Activated CD8-positive, alpha-beta memory T cell treated with anti-CD3 and anti-CD28 coated beads, Interleukin-2, amount 50 U/mL, for 4 hours (primary cell): ENCODE measurements at places on chromosomes 13 and 19.

- DNase-seq = no peak
Measured at GRCh38 chr13:36310417-36311108, 12.9 kb upstream of the CCDC169 start.

- no peak for DNase-seq
Measured at GRCh38 chr19:15251749-15252397, 19.6 kb upstream of the EPHX3 start.

- DNase-seq = no peak
Measured at GRCh38 chr13:32115066-32115465, 83.5 kb downstream of the FRY start.

DNA sequence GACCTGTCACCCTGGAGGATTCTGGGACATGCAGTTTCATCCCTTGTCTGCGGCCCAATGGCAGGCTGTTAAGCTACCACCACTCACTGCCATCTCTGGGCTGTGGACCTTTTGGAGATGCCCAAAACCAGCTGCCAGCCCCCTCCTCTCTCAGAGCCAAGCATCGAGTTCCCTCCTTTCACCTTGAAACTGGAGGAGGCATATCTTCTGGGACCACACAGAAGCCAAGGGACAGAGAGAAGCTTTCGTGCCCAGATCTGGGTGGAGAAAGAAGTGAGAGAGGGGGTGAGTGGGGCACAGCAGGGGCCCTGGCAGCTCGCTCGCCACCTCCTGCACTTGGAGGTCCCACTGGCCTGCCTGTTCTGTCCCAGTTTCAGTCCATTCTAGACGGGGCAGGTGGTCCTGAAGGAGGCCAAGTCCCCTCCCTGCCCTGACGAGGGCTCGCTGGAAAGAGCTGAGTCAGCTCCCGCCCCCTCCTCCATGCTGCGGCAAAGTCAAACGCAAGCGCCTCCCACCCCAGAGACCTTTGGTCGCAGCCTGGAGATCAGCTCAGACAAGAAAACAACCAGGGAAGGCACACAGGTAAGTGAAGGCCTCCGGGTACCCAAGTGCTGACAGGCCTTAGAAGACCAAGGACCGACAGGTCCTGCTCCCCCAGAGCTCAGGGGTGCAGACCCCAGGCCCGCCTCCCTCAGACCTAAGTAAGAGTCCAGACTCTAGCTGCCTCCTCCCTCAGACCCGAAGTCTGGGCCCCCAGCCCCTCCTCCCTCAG lies 3.8 kb downstream of the BCAT2 start:
- DNase-seq = no peak

GRCh38 chr13:44508562-44509077 lies 67.5 kb downstream of the TSC22D1 start:
- DNase-seq = no peak

GRCh38 chr13:113629866-113630265 lies 28.1 kb downstream of the ATP4B start:
- DNase-seq = no peak

- DNase-seq = no peak
Measured at GRCh38 chr19:2209408-2209807, 26.7 kb downstream of the PLEKHJ1 start.

- DNase-seq = no peak
Measured at GRCh38 chr13:66933994-66934393, 296.1 kb downstream of the PCDH9 start.

- no peak for DNase-seq
Measured at GRCh38 chr13:68214691-68215415, 984.7 kb upstream of the PCDH9 start.

- DNase-seq = no peak
Measured at GRCh38 chr19:41999071-41999877, 5.2 kb upstream of the ATP1A3 start.

GRCh38 chr13:37014609-37015008 lies 14.0 kb downstream of the EXOSC8 start:
- no peak for DNase-seq

GRCh38 chr13:72507416-72508199 lies 219.8 kb downstream of the MZT1 start:
- no peak for DNase-seq

DNA sequence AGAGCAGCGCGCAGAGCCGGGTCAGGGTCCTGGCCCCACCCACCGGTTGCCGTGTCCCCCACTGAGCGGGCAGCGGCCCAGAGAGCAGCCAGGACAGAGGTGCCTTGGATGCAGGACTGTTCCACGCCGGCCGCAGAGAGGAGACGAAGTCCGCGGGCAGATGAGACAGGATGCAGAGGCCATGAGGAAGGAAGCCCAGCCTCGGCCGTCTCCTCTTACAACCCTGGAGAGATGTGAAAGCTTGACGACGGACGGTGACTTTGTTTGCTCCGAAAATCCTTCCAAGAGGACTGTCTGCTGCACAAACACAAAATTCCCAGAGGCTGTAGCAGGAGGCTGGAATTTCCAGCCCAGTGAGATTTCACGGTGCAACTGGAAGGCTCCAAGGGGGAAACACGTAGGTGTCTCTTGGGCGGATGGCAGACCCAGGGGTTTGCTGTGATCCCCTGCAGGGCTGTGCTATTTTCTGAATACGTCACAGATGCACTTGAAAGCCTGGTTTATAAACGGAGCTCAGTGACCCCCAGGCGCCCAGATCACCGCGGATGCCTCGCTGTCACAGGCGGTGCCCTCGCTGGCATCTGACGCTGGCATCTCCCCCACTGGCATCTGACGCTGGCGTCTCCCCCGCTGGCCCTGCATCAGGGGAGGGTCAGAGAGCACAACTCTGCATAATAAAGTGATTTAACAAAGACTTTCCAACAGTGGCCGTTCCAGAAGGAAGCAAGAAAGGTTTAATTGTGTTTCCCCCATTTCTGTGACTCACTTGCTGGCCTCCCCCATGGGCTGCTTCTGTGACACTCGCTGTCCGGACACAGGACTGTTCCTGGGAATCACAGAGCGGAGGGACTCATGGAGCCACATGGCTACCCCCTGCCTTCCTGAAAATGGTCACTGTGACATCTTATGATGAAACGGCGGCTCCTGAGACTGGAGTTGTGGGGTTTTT lies 62.0 kb upstream of the C13orf46 start:
- DNase-seq = no peak

DNA sequence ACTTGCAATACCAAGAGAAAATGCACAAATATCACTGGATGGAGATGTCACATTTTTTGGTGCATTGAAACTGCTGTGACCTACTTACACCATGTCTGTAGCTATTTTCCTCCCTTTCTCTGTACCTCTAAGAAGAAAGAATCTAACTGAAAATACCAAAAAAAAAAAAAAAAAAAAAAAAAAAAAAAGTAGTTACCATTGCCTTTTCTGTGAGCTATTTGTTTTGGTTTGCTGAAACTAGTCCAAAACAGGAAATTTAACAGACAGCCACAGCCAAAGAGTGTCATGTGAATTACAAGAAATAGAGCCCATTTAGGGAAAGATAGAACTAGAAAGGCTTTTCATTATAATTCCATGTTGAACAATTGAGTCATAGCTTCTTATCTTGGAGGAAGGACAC lies 37.3 kb downstream of the TNFSF13B start:
- DNase-seq = no peak

DNA sequence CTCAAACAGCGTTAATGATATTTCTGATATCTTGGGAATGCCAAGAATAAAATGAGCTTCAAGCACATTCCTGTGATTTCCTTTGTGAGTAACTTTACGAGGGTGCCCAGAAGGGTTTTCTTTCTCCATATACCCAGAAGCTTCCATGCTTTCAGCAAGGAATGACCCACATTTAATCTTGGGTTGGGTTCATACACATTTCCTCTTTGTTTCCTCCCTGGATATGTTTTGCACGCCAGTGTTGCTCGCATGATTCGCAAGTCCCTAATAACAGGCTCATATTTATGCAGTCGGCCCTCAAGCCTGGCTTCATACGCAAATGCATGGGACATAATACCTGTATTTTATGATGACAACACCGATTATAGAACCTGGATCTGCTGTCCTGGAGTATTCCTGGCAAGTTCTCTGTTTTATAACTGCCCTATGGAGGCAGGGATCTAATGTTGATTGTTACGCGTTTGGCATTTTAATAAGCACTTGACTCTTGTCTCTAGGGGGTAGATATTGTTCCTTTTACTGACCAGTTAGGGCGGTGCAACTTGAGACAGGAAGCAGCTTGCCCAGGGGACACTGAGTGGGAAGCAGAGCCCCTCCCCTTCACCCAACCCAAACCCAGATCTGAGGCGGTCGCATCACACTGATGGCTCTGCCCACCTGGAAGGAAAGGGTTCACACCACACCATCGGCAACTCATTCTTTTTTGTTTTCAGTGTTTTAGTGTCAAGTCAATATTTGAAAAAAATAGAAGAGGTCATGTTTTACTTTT lies 220.4 kb upstream of the SOX1 start:
- DNase-seq = no peak

DNA sequence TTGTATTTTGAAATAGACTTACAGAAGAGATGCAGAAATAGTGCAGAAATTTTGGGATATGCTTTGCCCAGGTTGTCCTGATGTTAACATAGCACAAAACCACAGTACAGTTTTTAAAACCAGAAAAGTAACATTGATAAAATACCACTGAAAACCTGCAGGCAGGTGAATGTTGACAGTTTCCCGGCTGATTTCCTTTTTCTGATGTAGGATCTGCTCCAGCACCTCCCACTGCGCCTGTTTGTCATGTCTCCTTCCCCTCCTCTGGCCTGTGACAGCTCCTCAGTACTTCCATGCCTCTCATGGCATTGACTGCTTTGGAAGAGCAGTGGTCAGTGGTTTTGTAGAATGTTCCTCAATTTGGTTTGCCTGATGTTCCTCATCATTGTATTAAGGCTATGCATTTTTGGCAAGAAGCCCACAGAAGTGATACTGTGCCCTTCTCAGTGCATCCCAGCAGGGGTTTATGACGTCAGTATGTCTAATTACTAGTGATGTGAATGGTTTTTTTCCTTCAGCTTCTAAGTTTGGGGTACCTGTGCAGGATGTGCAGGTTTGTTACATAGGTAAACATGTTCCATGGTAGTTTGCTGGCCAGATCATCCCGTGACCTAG lies 31.0 kb downstream of the TDRD12 start:
- DNase-seq = no peak

- peak; percentile 54 for DNase-seq
Measured at GRCh38 chr19:3357992-3358688, 8.2 kb upstream of the NFIC start.
